ENCODE measurements at places on chromosomes 7 and 10.
A peak's percentile ranks its signal among the peaks of the same experiment; 100 is the strongest.

DNA sequence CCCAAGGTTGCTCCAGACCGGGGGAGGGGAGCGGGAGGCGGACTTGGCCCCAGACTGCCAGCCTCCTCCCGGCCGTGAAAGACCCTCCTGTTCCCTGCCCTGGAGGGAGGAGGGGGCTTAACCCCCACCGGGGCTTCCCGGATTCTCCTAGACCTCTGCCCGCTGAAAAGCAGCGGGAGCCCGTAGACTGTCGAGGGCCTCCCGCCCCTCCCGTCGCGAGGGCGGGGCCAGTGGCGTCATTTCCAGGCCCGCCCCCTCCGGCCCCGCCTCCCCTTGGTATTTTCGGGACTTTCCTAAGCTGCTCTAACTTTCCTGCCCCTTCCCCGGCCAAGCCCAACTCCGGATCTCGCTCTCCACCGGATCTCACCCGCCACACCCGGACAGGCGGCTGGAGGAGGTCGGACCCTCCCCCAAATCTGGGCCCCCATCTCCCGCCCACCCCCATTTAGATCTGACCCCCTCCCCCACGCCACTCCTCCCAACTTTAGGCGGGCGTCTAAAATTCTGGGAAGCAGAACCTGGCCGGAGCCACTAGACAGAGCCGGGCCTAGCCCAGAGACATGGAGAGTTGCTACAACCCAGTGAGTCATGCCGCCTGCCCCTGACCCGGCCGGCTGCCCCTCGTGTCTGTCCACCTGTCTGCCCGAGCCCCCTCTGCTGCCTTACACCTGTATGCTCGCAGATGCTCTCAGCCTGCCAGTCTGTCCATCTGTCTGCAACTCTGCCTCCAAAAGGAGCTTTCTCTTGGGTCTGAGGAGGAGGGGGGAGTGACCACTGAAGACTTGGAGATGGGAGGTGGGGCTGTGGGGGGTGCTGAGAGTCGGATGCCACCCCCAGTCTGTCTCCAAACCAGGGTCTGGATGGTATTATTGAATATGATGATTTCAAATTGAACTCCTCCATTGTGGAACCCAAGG is at the start of gene NFKB2:
TSS of gene NFKB2 (plus strand) at position 306 of the 917 bp plus-strand sequence. CDS start at position 561, 255 bp downstream.
- peak; percentile 85 for DNase-seq

- no peak for DNase-seq
Observed at GRCh38 chr10:29728541-29729049, 93.8 kb upstream of the SVIL start.

DNA sequence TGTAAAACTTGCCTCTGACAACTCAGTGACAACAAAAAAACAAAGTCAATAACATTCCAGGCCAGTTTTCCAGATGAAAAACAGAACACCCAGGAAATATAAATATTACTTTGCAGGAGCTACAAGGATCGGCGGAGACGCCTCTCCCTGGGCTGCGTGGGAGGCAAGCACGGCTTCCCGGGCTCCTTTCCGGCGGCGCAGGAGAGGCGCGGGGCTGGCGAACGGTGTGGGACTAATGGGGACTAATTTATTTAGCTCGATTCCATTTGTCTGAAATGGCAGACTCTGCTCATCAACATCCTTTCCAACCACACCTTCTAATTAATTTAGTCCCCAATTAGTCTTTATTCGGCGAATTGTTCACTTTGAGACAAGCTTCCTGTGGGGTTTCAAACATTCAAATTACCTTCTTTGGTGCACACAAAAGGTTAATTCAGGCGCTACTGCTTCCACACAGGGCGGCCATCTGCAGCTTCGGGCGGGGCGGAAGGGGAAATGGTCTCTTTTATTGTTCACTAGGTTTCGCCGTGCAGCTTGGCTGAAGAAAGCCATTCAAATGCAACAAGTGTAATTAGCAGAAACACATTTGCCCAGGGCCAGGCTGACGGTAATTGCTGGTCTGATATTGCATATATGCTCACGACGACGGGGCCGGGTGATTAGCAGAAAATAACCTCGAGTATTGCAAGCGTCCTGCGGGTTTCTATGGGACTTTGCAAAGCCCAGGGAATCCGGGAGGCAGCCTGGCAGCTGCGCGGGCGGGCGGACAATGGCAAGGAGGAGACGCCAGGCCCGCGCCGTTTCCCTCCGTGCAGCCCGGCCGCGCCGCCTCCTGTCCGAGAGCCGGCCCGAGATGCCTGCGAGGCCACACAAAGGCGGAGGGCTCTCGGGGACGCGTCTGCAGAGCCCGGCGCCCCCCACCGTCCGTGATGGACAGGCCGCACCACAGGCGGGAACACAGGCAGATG is 270.1 kb downstream of the PTPRN2 start:
- no peak for DNase-seq

- DNase-seq: no peak
Observed at GRCh38 chr7:157708919-157709295, 372.1 kb downstream of the DNAJB6 start.

- DNase-seq: peak; percentile 2
Observed at GRCh38 chr10:109784236-109784635, 139.1 kb downstream of the XPNPEP1 start.

DNA sequence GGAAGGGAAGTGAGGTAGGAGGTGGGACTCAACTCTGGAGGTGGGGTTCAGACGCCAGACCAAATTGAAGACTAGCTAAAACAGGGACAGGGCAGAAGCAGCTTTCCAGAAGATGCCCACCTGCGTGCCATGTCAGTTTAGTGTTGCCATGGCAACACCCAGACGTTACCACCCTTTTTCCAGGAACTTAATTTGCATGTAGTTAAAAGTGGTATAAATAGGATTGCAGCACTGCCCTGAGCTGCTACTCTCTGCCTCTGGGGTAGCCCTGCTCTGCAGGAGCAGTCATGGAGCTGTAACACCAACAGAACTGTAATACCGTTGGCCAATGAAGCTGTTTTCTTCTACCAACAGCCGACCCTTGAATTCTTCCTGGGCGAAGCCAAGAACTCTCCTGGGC is 93.8 kb downstream of the PRKCQ start:
- no peak for DNase-seq

DNA sequence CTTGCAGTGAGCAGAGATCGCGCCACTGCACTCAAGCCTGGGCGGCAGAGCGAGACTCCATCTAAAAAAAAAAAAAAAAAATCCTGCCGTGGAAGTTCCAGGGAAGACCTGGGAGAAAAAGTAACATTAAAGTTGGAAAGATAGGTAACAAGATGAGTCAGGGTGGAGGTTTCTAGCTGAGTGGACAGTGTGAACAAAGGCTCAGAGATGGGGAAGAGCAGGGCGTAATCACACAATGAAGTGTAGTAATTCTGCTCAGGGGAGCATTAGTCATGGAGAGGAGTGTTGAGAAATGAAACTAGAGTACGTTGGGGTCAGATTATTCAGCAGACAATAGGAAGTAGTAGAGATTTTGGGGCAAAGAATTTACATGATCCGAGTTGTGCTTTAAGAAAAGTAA is 21.6 kb upstream of the WASL start:
- DNase-seq: no peak

- DNase-seq: no peak
Observed at GRCh38 chr7:55189878-55190436, 171.1 kb downstream of the EGFR start.

DNA sequence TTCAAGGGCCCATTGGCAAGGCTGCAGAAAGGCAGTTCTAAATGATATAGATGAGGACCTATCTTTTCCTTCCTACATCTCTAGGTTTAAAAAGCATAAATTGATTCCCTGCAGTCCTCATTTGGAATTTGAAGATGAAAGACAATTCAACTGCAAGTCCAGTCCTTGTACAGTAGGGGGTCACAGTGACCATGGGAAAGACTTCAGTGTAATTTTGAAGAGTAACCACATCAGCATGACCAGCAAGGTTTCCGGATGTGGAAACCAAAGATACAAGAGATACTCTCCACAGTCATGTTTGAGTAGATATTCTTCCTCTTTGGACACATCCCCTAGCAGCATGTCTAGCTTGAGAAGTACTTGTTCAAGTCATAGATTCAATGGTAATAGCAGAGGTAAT is 539.3 kb upstream of the TEX47 start:
- DNase-seq: no peak

- peak; percentile 4 for DNase-seq
Observed at GRCh38 chr7:85336086-85336485, 149.2 kb upstream of the SEMA3D start.

DNA sequence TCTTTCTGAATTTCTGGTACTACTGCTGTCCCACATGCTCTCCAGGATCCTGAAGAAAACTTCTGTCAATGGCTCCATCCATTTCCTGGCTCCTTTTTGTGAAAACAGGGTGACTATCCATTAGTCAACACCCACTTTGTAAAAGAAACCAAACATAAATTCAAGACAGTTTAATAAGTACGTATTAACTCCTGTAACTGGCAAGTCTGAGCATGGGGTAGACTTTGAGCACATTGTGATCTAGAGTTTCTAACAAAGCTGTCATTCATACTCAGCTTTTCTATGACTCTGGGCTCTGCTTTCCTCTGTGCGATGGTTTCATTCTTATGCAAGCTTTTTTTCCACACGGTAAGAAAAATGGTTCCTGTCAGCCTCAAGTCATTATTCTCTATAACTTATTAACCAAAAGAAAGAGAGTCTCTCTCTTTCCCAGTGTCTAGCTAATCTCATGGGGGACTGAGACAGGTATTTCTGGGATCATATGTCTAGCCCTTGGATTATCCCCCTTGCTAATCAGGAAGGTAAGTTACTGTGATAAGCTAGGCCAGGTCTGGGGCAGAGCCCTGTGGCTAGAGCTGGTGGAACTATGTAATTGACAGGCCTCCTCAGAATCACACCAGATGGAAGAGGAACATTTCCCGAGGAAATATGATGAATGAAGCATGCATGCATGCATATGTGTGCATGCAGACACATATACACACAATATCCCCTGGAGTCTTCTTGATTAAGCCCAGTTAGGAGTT is 98.5 kb downstream of the GNAI1 start:
- DNase-seq: no peak

DNA sequence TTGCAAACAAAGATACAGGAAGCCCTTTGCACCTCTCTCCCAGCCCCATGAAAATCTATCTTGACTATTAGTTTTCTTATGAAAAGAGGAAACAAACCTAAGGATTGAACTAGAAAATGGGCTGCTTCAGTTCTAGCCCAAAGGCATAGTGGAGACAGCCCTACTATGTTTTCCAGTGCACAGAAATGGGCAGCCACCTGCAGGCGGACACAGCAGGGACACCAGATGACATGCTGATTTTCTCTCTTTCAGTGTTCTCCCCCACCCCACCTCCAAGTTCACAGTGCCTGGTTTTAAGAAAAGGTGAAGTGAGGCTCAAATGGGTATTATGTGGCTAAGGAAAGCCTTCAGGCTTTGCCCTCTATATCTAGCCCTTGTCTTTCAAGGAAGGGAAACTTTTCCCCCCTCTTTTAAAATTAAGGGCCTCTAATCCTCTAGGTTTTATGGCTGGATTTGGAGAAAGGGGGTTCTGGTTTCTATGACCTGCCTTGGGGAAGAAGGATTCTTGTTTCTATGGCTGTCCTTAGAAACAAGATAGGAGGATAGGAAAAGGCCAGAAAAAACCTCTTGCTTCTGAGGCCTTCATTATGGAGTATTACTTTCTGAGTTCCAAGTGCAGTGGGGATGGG is 23.5 kb upstream of the DDX50 start:
- no peak for DNase-seq

DNA sequence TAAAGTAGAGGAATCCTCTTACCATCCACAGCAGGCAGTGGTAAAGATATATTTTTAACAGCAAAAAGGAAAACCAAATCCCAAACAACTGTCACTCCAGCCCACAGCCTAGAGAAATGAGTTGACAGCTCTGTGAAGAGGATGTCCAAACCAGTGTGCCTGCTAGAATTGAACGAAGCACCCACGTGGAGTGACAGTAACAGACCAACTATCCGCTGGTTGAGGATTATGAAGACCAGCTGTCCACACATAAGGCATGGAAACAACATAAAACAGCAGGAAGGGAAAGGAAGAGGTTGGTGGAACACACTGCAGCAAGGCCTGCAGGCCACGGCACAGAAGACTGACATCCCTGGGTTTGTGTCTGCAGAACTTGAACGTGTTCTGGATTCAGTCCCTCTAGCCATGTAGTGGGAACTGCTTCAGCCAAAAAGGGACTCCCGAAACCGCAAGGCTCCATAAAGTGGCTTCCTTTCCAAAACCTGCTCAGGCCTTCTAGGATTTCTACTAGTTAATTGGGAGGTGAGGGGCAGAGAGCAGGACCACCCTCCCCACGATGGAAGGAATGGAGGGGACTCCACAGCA is 324.4 kb downstream of the BICC1 start:
- DNase-seq: no peak

GRCh38 chr7:106065575-106066500 is 46.3 kb downstream of the SYPL1 start:
- DNase-seq: peak; percentile 66

GRCh38 chr10:18149196-18149800 is 9.1 kb downstream of the CACNB2 start:
- no peak for DNase-seq

GRCh38 chr7:125681508-125681907 is 751.9 kb upstream of the POT1 start:
- no peak for DNase-seq

DNA sequence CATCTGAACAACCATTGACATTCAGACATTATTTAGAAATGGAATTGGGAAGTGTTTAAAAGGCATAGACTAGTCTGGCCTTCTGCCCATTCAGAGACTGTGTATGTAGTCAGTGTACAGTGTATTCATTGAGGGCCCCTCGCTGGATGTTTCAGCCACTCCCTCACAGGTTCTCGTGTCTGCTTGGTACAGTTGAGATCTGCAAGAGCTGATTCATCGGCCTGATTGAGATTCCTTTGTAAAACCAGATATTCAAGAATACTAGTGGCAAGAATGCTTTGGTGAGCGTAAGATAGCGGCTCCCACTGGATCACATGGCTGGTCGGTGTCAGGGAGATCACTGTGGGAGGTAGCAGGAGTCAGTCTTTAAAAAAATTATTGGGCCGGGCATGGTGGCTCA is 119.5 kb downstream of the TCF7L2 start:
- DNase-seq: no peak

GRCh38 chr10:44974628-44975430 is 3.8 kb downstream of the DEPP1 start:
- peak; percentile 71 for DNase-seq

- DNase-seq: no peak
Observed at GRCh38 chr10:12350925-12351324, 1.6 kb downstream of the CAMK1D start.

DNA sequence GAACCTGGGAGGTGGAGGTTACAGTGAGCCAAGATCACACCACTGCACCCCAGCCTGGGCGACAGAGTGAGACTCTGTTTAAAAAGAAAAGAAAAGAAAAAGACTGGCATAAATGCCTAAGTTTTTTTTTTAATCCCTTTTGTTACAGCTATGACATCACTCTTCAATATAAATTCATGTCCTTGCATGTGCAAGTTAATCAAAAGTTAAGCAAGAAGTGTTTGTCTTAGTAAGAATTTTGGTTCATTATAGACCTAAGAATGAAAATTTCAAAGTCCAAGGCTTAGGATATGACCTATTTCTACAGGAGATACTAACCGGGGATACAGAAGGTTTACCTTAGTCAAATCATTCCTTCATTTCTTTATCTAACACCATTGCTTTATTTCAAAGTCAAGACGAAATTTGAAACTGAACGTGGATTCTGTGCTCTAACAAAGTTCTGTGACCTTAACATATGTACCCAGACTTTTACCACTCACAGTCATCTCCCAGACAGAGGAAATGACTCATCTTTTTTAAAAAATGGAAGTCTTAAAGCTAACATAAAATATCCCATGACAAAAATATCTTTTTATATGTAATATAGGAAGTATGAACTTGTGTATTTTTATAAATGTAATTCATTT is 29.3 kb upstream of the ITGB8 start:
- DNase-seq: peak; percentile 79
